AG04450 (cell line): ENCODE measurements at places on chromosomes 7 and 10. TPM values are rescaled to one million over a fixed set of nuclear protein-coding genes. Genes with fewer than 3 reads are reported as not detected.
A peak's percentile ranks its signal among the peaks of the same experiment; 100 is the strongest.

DNA sequence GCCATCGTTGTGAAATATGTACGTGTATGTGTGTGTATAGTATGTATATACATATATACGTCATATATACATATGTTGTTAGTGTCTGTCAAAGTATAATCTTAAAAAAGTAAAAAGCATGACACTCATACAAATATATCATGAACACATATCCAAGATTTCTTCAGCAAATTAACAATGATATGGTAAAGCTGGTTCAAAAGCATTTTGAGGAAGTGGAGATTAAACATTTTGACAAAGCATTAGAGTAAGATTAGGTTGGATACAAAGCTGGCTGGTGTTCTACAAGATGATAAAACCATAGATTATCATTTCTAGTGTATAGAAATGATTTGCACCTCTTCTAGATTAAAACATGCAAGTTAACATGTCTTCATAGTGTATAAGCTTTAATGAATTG is 771 bp upstream of the NUDCD3 start:
- no peak for DNase-seq

DNA sequence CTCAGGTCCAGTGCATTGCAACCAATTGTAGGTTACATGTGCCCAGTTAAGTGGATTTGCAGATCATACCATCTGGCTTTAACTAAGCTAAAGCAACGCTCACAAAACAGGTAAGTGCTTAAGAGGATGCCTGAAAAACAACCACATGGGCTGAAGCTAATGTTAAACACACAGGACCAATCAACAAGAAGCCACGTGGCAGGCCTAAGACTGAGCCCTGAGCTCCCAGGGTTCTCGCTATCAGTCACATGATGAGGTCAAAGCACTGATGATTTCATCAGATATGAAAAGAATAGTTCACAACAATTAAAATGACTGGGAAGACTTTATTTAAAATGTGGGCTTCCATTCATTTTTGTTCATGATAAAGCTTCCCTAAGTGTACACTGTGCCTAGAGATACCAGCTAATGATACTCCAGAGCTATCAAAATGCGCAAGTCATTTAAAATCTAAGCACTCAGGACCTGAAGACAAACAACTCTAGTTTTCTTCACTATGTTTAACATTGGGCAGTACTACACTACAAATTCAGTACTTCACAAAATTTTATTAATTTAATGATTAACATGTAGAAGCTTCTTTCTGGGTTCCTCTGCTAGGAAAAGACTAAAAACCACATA is 90.6 kb downstream of the PIP4K2A start:
- DNase-seq = no peak

DNA sequence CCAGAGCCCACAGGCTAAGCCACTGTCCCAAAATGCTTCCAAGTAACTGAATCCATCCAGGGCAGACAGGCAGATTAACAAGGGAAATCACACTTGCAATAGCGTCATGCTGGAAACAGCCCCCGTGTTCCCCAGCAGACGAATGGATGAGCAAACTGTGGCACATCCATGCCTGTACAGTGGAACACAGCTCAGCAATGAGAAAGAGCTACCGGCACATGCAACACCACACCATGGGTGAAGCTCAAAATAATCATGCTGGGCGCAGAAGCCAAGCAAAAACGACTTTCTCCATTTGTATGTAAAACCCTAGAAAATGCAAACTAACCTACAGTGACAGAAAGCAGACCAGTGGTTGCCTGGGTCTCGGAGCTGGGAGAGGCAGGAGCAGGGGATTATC is 153.1 kb downstream of the SLIT1 start:
- DNase-seq = no peak

GRCh38 chr7:17326378-17326777 is 27.9 kb downstream of the AHR start:
- DNase-seq = no peak

- no peak for DNase-seq
Observed at GRCh38 chr7:91164506-91164905, 99.7 kb upstream of the FZD1 start.

GRCh38 chr7:36208997-36209813 is 56.2 kb downstream of the EEPD1 start:
- DNase-seq = no peak

The UPK3BL1 gene
- polyA plus RNA-seq = 19.7 and 27.3 TPM in 2 replicates

The CD36 gene
- polyA plus RNA-seq = 0.29 and 0.51 TPM in 2 replicates

The PCDH15 gene
- not detected in 2 replicates for polyA plus RNA-seq

The DNAJC12 gene
- 6.2 and 8.3 TPM in 2 replicates for polyA plus RNA-seq

The MET gene
- 15.5 and 20.8 TPM in 2 replicates for polyA plus RNA-seq

The FZD8 gene
- 0.52 and 0.55 TPM in 2 replicates for polyA plus RNA-seq

- no peak for DNase-seq
Observed at GRCh38 chr10:59011972-59012632, 164.3 kb upstream of the PHYHIPL start.

DNA sequence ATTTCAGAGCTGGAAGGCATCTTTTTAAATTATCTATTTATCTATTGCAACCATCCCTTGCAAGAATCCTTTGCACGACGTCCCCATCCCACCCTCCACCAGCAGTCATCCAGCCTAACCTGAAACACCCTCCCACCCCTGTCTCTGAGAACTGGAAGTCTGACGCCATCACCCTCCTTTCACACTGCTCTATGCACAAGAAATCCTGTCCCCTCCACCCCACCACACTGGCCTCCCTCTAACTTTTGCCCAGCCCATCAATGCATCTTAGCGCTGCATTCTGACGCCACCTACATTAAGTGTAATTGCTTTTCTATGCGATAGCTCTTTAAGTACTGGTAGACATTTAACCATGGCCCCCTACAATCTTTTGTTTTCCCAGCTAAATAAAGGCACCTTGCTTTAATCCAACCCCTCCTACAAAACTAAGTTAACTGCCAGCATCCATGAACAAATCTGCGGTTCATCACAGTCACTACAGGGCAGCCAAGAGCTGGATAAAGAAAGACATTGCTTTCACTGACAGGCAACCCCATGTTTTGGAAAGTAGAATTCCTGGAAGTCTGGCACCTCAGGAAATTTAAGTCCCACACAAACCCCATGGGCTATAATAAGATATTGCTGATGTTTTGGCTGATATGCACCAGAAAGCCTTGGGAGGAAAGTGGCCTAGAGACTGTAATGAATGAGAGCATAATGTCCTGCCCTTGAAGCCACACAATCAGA is 128.0 kb downstream of the GLI3 start:
- no peak for DNase-seq

- DNase-seq = peak; percentile 88
Observed at GRCh38 chr7:4665661-4666060, 16.4 kb upstream of the FOXK1 start.

DNA sequence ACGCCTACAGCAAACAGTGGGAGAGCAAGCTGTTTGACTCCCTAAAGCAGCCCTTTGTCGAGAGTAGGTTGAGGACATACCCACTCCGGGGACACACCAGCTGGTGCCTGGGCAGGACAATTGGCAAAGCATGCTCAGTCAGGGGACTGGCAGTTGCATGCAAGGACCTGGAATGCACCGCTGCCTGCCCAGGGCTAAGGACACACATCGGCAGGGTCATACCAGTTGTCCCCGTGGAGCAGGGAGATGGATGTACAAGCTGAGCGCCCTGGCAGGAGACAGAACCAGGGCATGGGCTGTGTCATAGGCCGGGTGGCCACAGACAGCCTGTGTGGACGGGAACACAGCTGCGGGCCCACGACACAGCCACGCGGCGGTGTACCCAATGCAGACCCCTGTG is 18.3 kb upstream of the ELN start:
- no peak for DNase-seq

DNA sequence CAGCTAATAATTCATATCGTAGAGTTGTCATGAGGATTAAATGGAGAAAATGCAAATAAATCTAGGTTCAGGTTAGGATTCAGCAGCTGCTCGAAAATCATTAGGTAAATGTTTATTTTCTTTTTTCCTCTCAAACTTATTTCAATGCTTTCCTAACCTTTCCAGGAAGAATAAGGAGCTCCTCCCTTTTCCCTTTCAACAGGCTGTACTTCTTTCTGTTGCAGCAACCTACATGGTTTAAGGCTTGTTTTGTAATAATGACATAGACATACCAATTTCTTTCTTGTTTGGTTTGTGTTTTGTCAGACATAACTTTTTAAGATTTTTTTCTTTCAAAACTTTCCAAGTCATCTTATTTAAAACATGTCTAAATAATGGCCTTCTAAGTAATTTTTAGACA is 18.2 kb downstream of the GPR141 start:
- DNase-seq = no peak

DNA sequence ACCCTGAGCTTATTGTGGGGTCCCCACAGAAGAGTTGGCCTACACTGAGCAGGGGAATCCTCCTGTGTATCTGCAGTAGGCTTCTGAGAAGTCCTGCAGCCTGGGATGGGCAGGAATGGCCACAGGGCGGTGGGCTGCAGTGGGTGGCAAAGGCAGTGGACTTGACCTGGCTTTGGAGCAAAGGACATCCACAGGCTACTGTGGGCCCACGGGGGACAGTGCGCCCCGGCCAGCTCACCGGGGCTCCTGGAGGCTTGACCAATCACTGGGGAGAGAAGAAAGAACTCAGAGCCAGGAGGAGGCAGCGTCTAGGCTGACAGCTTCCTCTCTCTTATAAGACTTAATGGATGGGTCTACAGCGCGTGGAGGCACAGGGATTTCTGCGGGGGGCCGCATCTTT is 488.8 kb upstream of the MGMT start:
- no peak for DNase-seq

- peak; percentile 54 for DNase-seq
Observed at GRCh38 chr10:6755781-6756460, 175.8 kb upstream of the PRKCQ start.

The OR6B1 gene
- polyA plus RNA-seq = not detected in 2 replicates

GRCh38 chr10:30574432-30574796 is 55.1 kb downstream of the LYZL2 start:
- DNase-seq = no peak

DNA sequence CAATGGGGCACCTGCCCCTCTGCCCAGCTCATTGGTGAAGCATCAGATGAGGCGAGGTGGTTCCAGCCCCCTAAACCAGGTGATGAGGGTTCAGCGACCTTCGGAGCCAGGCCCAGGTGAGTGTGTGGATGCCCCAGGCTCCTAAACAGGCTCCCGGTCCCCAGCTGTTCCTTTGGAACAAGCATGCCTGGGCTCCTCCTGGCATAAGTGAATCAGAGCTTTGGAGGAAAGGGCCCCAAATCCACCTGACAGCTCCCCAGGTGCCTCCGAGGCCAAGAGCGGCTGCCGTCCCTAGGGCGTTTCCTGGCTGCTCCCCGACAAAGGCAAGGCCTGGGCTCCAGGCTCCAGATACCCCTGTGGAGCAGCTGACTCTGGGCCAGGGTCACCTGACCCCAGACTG is 61.3 kb downstream of the YKT6 start:
- no peak for DNase-seq

DNA sequence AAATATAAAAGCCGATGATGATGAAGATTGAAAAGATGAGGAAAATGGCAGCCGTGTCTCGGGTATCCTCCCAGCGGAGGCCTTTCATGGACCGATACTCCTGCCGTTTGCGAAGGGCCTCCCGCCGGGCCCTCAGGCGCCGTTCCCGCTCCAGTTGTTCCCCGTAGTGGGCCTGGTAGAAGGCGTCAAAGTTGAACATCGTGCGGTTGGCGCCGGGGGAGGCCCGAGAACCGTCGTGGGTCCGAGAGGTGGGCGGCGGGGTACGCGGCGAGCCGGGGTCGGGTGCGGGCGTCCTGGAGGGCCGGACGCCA is 553 bp downstream of the DNAJC30 start:
- no peak for DNase-seq

- no peak for DNase-seq
Observed at GRCh38 chr10:7577579-7577978, 89.2 kb downstream of the ITIH5 start.

DNA sequence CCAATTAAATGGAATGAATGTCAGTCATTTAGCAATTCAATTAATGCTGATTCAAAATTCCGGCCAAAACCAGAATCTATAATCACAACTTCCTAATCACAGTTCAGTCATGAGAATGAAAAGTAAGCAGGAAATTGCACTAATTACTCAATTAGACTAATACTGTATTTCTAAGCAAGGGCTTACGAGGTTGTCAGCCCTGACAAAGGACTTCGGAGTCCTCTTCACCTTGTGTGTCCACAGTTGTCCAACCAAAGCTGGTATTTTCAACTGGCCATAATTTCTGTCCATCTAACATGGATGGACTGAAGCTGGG is 17.4 kb downstream of the CPA1 start:
- no peak for DNase-seq
